ENCODE measurements at places on chromosomes 6 and 20. TPM values are rescaled to one million over a fixed set of nuclear protein-coding genes. Genes with fewer than 3 reads are reported as not detected.

The SRC gene
- 5.5 TPM for total RNA-seq

The C6orf15 gene
- not detected for total RNA-seq

DNA sequence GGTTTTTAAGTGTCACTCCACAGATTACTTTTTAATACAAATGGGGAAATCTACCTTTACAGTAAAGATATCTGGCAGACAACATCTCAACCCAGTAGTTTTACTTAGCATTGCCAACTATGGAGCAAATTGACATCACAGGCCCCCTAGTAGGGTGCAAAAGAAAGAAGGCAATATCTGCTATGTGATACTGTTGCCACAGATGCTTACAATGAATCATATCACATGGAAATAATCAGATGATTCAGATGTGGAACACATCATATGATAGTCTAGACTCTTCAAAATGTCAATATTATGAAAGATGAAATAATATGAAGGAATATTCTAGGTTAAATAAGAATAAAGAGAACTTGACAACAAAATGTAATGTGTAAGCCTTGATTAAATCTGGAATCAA lies 322.5 kb downstream of the BMP2 start:
- no peaks in the 10 kb centered on the region for H3K27me3 ChIP-seq
- no peak overlapping the region for H3K4me3 ChIP-seq
- no peak for DNase-seq
- H3K36me3 ChIP-seq: no peaks in the 10 kb centered on the region
- no peaks in the 10 kb centered on the region for H3K4me1 ChIP-seq
- H3K27ac ChIP-seq: no peak overlapping the region

DNA sequence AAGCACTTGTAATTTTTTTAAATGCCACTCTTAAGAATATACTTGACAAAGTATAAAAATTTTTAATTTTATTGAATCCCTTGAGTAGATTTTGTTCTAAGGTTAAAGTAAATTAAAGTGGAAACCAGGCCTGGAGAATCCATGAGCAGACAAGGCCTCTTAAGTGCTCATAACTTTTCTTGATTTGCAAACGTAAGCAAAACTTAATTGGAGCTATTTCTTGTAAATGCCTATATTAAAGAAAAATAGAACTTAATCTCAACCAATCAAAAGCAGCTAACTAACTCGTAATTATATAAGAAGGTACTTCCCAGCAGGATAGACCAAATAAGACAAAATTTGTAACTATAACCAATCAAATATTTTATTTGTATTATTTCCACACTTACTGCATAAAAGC lies 12.7 kb upstream of the DEFB129 start:
- no peaks in the 10 kb centered on the region for H3K36me3 ChIP-seq
- no peak for DNase-seq
- peaks cover 18% of the 10 kb centered on the region for H3K27me3 ChIP-seq
- no peak overlapping the region for H3K27ac ChIP-seq
- no peak overlapping the region for H3K4me3 ChIP-seq

DNA sequence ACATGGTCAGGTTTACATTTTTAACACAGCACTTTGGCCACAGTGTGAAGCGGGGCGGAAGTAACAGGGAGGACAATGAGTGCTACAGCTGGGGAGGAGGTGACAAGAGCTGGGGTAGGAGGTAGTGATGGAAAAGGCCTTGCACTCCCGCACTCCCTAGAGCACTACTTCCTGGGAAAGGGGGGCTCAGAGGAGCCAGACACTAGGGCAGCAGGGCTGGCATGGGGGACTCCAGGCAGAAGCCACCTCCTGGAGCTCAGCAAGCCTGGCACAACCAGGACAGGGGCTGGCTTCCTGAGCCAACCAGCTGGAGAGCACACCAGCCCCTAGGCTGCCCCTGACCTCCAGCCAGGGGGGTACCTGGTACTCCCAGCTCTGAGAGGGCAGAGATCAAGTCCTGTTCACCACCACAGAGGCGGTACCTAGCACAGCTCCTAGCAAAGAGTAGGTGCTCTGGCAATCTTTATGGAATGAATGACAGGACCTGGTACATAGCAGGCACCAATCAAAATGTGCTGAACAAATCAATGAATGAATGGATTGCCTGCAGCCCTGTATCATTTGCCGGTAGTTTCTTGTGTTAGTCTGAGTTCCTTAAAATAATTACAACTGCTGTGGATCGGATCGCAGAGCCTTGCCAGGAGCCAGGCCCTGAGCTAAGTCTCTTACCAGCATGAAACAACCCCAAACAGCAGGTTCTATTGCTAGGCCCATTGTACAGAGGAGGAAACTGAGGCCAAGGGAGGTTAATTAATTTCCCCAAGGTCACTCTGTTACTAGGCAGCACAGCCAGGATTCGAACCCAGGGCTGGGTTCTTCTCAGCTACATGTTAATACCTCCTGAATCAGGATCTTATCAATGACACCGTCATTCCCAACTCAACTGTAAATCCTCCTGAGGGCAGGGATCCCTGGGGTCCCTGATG lies 15.5 kb downstream of the NOL4L start:
- DNase-seq: no peak
- H3K4me3 ChIP-seq: no peak overlapping the region
- H3K4me1 ChIP-seq: peaks cover 31% of the 10 kb centered on the region
- peaks cover 6% of the 10 kb centered on the region for H3K36me3 ChIP-seq

DNA sequence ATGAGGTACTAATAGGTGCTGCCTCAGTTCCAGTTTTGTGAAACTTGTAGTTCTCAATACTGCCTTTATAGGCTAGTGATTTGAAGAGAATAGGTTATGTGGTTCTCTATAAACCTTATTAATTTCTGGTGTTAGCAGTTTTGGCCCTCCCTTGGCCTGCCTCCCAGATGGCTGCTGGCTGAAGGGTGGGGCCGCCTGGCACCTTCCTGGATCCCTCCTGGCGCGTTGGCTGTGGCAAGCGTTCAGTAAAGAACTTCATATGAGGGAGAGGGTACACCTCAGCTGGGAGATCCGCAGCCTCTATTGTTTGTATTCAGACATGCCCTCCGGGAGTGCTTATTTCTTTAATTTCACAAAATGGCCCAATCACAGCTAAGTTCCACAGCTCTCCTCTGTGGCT lies 51.9 kb downstream of the FAM120B start:
- no peak for DNase-seq
- peaks cover 55% of the 10 kb centered on the region for H3K36me3 ChIP-seq
- H3K4me1 ChIP-seq: no peaks in the 10 kb centered on the region
- no peaks in the 10 kb centered on the region for H3K27me3 ChIP-seq
- no peak overlapping the region for H3K4me3 ChIP-seq
- H3K27ac ChIP-seq: no peak overlapping the region

The ATG5 gene
- 35.1 TPM for total RNA-seq

- H3K4me1 ChIP-seq: peaks cover 24% of the 10 kb centered on the region
- H3K36me3 ChIP-seq: no peaks in the 10 kb centered on the region
- peaks cover 2% of the 10 kb centered on the region for H3K27me3 ChIP-seq
- no peak for DNase-seq
- no peak overlapping the region for H3K4me3 ChIP-seq
Measured at GRCh38 chr20:50728981-50729874, 2.2 kb upstream of the PARD6B start.

DNA sequence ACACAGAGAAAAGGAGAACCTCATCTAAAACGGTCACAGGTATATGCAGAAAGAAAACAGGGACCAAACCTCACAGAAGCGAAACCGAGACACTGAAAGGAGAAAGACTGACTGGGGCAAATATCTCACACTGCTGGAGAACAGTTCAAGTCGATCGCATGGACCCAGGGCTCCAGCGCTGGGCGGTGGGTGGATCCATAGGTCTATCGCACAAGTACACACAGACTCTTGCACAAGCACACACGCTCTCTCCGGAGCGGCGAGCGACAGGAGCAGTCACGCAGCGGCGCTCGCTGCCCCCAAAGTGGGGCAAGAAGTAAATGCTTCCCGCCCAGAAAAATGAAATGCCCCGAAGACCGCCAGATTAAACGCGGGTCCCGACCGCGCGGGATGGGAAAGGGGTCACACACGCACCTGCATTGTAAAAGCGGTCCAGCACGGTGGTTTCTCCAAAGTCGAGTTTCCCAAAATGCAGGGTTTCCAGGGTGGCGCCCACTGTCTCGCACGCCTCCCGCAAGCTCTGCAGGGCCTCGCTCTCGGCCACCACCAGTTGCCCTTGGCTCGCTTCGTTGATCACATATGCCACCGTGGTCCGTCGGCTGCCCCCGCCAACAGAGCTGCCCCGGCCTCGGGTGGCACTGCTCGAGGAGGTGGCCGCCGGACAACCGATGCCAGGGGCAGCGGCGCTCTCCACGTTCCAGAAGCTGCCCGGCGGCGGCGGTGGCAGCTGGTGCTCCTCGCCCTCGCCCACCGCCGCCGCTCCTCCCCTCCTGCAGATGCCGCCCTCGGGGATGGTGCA lies 782 bp downstream of the MAP3K5 start:
- H3K27ac ChIP-seq: peak overlapping the region; percentile 99
- H3K4me1 ChIP-seq: peaks cover 48% of the 10 kb centered on the region
- no peaks in the 10 kb centered on the region for H3K36me3 ChIP-seq
- H3K27me3 ChIP-seq: no peaks in the 10 kb centered on the region

DNA sequence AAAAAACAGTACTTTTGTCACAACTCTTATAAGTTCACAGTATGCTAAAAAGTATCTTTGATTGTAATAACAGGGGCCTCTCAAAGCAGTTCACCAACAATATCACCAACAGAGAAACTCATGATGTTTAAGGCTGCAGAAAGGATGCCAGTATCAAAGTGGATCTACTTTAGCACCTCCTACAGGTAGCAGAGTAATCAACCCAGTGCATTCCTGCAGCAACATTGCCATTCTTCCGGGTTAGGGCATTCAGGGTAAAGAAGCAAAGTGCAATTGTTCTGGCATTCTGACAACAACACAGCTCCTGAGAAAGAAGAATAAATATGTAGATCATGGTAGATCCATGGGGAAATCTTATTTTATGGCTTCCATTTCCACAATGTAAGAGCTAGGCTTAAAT lies 7.6 kb upstream of the SLC17A4 start:
- H3K27me3 ChIP-seq: peaks cover 3% of the 10 kb centered on the region
- no peak overlapping the region for H3K4me3 ChIP-seq
- no peaks in the 10 kb centered on the region for H3K36me3 ChIP-seq
- no peaks in the 10 kb centered on the region for H3K4me1 ChIP-seq

GRCh38 chr6:138087593-138088325 lies 19.5 kb downstream of the PERP start:
- no peak overlapping the region for H3K4me3 ChIP-seq
- no peak overlapping the region for H3K27ac ChIP-seq
- H3K36me3 ChIP-seq: no peaks in the 10 kb centered on the region
- H3K4me1 ChIP-seq: no peaks in the 10 kb centered on the region

The CAGE1 gene
- 0.57 TPM for total RNA-seq

DNA sequence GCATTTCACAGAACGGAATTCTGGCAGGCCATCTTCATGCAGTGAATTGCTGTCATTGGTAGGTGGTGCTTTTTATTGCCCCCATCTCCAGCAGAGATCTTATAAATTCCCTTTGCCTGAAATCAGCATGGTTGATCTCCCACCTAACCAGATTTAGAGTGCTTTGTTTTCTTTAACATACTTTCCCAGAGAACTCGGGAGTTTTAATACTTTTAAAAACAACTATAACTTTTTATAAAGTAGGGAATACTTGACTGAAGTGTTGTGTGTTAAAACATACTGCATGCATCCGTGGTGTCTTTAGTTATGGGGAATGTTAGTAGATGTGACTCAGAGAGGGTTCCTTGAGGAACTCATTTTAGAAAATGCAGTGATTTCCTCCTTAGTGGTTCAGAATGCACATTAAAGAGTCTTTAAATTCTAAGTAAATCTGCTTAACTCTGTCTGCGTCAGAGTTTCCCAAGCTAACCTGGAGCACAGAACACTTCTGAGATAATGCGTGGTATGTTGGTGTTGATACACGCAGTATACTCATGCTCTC lies 54.9 kb downstream of the AKAP12 start:
- peaks cover 10% of the 10 kb centered on the region for H3K27me3 ChIP-seq
- no peak for DNase-seq
- H3K27ac ChIP-seq: no peak overlapping the region
- no peak overlapping the region for H3K4me3 ChIP-seq
- no peaks in the 10 kb centered on the region for H3K4me1 ChIP-seq
- no peaks in the 10 kb centered on the region for H3K36me3 ChIP-seq

The MRPL2 gene
- total RNA-seq: 29.3 TPM

The TBCC gene
- total RNA-seq: 89.2 TPM

The BIRC7 gene
- not detected for total RNA-seq

DNA sequence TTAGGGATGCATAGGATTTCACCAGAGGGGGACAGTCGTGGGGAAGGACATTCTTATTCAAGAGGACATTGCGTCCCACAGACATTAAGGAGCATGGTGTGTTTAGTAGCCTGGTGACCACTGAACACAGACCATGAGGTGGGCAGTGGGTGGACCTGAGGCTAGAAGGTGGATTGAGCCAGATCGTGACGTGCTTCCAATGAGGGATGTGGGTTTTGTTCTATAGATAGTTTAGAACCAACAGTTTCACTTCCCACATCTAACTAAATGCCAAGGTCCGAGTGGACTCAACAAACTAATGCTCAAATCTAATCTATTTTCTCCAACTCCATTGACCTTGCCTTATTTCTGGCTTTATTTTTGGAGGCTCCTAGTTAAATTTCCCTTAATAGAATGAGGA lies 58.5 kb downstream of the OGFRL1 start:
- H3K4me1 ChIP-seq: no peaks in the 10 kb centered on the region
- no peak overlapping the region for H3K4me3 ChIP-seq
- H3K36me3 ChIP-seq: no peaks in the 10 kb centered on the region
- H3K27ac ChIP-seq: no peak overlapping the region
- peaks cover 2% of the 10 kb centered on the region for H3K27me3 ChIP-seq
- no peak for DNase-seq

The LY86 gene
- total RNA-seq: not detected

DNA sequence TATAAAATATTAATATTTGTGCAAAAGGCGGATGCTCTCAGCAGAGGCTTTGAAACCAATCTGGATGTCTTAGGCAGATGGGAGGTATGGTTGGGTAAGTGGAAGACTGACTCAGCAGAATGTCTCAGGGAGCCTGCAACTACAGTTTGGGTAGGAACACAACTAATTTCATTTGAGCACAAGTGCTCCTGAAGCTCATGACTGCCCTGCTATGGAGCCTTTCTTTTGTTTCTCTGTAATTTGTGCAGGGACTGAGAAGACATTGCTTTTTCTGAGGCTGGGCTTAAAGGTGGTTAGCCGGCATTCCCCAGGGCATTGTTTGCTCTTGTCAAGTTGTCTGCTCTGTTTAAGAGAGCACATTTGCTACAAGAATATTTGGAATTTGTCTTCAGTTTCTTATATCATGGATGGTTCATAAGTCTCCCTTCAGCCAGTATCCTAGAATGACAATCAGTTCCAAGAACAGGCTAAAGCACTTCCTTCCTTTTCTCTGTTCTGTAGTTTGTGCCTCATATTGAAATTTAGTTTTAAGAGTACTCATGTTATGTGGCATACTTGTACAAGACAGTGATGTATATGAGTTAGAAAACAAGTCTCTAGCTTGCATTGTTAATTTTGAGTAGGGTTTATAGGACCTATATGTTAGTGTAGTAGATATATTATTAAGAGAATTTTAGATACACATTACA lies 208.3 kb downstream of the ZFAND3 start:
- H3K27ac ChIP-seq: no peak overlapping the region
- H3K4me1 ChIP-seq: peaks cover 3% of the 10 kb centered on the region
- no peaks in the 10 kb centered on the region for H3K36me3 ChIP-seq
- DNase-seq: no peak
- no peaks in the 10 kb centered on the region for H3K27me3 ChIP-seq
- no peak overlapping the region for H3K4me3 ChIP-seq

Data from CD4-positive, CD25-positive, alpha-beta regulatory T cell (primary cell).